ENCODE measurements at places on chromosomes 4 and X.

- no peak for DNase-seq
Measured at GRCh38 chr4:95963456-95963855, 123.6 kb downstream of the PDHA2 start.

GRCh38 chr4:2257361-2258081 lies 4.4 kb downstream of the MXD4 start:
- no peak for DNase-seq

- no peak for DNase-seq
Measured at GRCh38 chr4:142098900-142099545, 462.6 kb downstream of the IL15 start.

- no peak for DNase-seq
Measured at GRCh38 chr4:113858924-113859323, 97.4 kb upstream of the CAMK2D start.

DNA sequence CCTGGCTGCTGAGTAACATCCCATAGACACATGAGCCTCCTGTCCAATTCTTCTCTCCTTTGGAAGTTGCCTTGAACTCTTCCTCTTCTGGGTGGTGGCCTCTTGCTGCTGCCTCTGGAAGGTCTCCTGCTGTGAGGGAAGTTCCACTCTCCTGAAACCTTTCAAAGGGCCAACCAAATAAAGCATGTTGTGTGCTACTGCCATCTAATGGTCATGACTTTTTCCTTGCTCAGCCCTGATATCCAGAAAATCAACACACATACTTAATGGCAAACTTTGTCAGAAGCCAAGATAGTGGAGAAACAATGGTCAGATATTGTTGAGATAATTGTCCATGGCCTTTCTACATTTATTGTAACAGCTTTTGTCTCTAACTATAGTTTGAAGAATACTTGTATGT lies 19.1 kb upstream of the ZXDA start:
- no peak for DNase-seq

- DNase-seq: no peak
Measured at GRCh38 chr4:41797260-41797659, 48.7 kb upstream of the PHOX2B start.

- DNase-seq: peak; percentile 33
Measured at GRCh38 chrX:49001521-49002090, 458 bp downstream of the GRIPAP1 start.

DNA sequence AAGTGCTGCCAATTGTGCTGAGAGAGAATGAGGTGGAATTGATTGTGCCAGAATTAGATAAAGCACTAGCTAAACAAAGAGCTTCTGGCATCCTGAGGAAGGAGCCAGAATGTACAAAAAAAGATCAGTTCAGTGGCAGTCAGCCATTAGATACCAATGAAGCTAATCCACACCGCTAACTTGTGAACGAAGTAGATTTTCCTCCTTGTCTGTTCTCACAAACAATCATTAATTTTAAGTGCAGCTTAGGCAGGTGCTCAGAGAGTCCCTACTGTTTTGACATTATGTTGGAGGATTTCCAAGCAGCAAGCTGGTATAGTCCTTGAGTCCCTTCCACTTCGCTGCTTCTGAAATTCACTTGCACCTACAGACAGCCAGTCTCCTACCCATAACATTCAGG lies 617.4 kb downstream of the CENPC start:
- no peak for DNase-seq

- no peak for DNase-seq
Measured at GRCh38 chr4:30716158-30716557, 4.0 kb upstream of the PCDH7 start.

DNA sequence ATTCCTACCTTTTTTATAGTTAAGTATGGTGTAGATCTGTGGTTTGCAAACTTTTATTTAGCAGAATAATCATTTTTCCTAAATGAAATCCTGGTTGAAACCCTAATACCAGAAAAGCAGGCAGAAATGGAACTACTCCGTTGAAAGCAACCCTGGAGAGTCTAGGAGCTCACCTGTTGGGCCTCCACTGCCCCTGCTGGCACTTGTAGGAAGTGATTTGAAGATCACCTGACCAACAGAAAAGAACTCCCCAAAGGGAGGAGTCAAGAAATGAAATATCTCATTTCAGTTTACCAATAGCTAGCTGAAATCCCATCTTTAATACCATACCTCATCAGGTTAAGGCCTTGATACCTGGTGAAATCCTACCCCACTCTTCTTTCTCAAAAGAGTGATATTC lies 277.1 kb downstream of the KLHL13 start:
- DNase-seq: no peak

GRCh38 chr4:125044886-125045285 lies 269.9 kb upstream of the FAT4 start:
- no peak for DNase-seq

- DNase-seq: no peak
Measured at GRCh38 chr4:185899833-185900232, 87.8 kb upstream of the SORBS2 start.

DNA sequence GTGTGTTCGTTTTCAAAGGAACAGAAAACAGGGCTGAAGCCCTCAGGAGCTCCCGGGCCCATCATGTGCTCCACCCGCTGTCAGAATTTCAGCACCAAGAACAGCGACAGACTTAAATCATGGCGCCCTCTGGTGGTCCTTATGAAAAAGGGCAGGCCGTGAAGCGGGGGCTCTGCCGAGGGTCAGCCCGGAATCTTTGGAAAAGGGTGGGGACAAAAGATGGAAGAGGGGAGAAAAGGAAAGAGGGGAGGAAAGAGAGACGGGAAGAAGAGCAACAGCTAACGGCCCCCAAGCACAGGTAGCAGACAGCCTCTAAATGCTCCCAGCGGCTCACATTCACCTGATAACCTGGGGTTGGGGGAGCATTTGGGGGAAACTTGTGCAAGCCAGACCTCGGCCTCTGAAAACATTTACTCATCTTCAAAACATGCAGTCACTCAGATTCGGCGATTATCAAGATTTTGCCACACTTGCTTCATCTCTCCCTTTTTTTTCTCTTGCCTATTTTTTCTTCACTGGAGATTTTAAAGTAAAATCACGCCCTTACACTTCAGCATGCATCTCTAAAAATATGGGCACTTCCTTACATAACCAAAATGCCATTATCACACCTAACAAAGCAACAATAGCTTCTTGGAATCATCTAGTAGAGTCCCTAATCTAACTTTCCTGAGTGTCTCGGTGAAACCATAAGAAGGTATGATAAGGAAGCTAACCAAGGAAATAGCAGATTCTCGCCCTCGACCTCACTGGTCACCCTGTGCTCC lies 28.1 kb upstream of the MAN2B2 start:
- DNase-seq: peak; percentile 32

DNA sequence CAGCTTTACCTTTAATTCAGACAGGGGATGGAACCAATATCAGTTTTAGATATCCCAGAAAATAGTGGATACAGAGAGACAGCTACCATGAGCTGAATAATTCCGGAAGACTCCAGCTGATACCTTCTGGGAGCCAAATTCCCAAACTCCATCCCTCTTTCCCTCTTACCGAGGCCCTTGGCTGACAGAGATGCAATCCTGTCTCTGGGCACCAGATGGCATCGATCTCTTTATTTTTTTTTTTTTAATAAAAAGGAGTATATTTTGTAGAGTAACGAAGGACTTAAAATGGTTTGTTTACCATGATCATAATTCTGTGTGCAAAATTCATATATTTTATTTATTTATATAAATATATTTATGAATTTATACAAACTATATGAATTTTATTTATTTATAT lies 31.0 kb downstream of the RAB40A start:
- DNase-seq: no peak

GRCh38 chr4:23881052-23881501 lies 8.8 kb downstream of the PPARGC1A start:
- DNase-seq: no peak

Measured in stimulated activated CD4-positive, alpha-beta T cell treated with anti-CD3 and anti-CD28 coated beads, TNF-alpha, amount 100 ng/mL, for 48 hours (primary cell).